ENCODE measurements at places on chromosomes 16 and 17.

GRCh38 chr16:49587511-49587910 is 213.9 kb downstream of the C16orf78 start:
- no peak for DNase-seq

GRCh38 chr16:46649588-46650253 is 28.5 kb upstream of the SHCBP1 start:
- DNase-seq, result no peak

- no peak for DNase-seq
These were observed 4.8 kb upstream of the INPP5K start for GRCh38 chr17:1521086-1521640.

- DNase-seq, result no peak
These were observed 213.3 kb upstream of the AXIN2 start for GRCh38 chr17:65774787-65775186.

- peak; percentile 63 for DNase-seq
These were observed 218.7 kb downstream of the NTN1 start for GRCh38 chr17:9239793-9240658.

GRCh38 chr16:8986111-8986510 is 22.4 kb upstream of the USP7 start:
- DNase-seq, result no peak

- no peak for DNase-seq
These were observed 127.5 kb downstream of the ZNF778 start for GRCh38 chr16:89344846-89345611.

- DNase-seq, result no peak
These were observed 47.0 kb downstream of the FZD2 start for GRCh38 chr17:44604116-44604761.

GRCh38 chr16:53061701-53062159 is 6.9 kb downstream of the CHD9 start:
- no peak for DNase-seq

GRCh38 chr17:66716236-66717026 is 118.5 kb upstream of the CACNG5 start:
- peak; percentile 13 for DNase-seq

DNA sequence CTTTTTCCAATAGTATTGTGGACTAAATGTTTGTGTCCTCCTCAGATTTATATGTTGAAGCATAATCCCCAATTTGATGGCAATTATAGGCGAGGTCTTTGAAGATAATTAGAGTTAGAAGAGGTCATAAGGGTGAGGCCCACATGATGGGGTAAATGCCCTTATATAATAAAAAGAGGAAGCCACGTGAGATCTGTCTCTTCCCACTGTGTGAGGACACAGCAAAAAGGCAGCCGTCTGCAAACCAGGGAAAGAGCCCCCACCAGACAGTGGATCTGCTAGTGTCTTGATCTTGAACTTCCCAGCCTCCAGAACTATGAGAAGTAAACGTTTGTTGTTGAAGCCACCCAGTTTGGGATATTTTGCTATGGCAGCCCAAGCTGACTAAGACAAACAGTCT is 76.0 kb downstream of the LYRM1 start:
- DNase-seq, result no peak

GRCh38 chr17:38967290-38967738 is at the start of gene FBXO47:
TSS of gene FBXO47 (minus strand) at chr17:38967403. CDS start at chr17:38963025, 4,378 bp downstream.
- peak; percentile 82 for DNase-seq

DNA sequence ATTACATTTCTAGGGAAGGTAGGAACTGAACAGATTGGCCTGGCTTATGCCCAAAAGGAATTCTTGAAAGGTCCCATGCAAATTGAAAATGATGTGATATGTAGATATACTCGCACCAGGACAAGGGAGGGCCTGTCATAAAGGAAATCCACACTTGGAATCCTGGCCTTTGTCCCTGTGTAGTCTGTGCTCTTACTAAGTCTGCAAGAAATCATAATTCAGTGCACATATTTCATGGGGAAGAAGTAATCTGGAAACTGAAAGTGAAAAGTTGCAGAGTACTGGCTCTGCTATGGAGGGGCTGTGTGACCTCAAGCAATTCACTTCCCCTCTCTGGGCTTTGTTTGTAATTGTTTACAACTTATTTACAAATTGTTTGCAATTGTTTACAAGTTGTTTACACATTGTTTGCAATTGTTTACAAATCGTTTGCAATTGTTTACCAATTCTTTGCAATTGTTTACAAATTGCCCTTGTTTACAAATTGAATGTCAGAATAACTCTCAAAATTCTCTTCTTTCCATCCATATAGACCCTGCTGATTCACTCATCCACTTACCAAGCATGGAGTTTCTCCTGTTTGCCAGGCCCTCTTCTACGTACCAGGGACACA is 12.9 kb downstream of the SCNN1G start:
- DNase-seq, result no peak

DNA sequence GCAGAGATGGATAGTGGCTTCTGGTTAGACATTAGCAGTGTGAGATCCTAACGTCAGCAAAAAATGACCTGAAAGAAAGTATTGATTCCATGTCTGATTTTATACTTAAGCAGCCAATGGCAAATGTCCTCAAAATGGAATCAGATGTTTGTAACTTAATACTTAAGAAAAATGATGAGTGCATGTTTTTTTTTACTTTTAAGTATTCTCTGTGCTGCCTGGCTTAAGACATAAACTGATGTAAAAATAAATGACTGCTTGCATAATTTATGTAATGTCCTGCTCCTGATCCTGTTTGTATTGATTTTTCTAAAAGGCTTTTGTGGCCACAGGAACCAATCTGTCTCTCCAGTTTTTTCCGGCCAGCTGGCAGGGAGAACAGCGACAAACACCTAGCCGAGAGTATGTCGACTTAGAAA is 7.4 kb downstream of the CBFB start:
- DNase-seq, result no peak

GRCh38 chr17:30552994-30553566 is 75.9 kb downstream of the GOSR1 start:
- no peak for DNase-seq

GRCh38 chr17:34011599-34011998 is 243.5 kb upstream of the CCL2 start:
- DNase-seq, result no peak

DNA sequence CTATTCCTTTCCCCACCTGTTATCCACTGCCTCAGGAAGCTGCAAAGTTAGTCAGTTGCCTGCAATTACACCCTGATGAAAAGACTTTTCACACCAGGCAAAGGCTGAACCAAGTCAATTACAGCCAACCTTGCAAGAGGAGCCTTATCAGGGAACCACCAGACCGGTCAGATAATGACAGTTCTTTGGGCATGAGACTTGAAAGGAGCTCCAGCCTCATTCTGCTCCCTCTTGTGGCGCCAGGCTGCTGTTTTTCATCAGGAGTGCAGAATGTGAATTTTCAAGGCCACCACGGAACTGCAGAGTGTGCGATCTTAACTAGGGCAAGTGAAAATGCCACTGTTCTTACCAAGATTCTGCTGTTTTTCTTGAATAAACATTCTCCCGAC is 22.5 kb downstream of the DNAI2 start:
- DNase-seq, result peak; percentile 36

GRCh38 chr16:66569131-66569530 is 2.9 kb downstream of the CMTM1 start:
- DNase-seq, result peak; percentile 84

- DNase-seq, result no peak
These were observed 27.0 kb upstream of the SLC35B1 start for GRCh38 chr17:49734515-49735490.

- no peak for DNase-seq
These were observed 29.3 kb downstream of the DHX38 start for GRCh38 chr16:72122916-72123315.

- DNase-seq, result no peak
These were observed 808 bp upstream of the RGS11 start for GRCh38 chr16:276426-277077.

DNA sequence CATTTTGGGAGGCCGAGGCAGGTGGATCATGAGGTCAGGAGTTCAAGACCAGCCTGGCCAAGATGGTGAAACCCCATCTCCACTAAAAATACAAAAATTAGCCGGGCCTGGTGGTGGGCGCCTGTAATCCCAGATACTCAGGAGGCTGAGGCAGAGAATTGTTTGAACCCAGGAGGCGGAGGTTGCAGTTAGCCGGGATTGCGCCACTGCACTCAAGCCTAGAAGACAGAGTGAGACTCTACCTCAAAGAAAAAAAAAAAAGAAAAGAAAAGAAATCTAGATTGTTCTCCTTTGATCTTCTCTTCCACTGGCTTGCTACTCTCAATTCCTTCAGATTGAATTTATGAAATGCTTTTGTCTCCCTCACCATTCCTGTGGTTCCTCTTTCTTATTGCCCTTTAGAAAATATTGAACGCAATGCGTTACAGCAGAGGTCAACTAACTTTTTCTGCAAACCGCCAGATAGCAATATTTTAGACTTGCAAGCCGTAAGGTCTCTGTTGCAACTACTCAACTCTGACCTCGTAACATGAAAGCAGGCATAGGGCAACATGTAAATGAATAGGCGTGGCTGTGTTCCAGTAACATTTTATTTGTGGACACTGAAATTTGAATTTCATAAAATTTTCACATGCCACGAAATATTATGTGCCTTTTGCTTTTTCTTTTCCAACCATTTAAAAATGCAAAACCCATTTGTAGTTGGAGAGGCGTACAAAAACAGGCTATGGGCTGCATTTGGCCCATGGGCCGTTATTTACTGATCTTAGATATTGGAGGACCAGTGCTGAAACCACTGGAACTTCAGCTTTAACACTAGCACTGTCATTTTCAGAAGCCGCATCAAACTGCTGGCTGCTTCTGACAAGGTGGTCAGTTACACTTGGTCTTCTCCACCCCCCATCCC is 24.8 kb downstream of the PITPNC1 start:
- DNase-seq, result no peak

GRCh38 chr16:27363797-27364196 is 38.2 kb upstream of the IL21R start:
- DNase-seq, result no peak

DNA sequence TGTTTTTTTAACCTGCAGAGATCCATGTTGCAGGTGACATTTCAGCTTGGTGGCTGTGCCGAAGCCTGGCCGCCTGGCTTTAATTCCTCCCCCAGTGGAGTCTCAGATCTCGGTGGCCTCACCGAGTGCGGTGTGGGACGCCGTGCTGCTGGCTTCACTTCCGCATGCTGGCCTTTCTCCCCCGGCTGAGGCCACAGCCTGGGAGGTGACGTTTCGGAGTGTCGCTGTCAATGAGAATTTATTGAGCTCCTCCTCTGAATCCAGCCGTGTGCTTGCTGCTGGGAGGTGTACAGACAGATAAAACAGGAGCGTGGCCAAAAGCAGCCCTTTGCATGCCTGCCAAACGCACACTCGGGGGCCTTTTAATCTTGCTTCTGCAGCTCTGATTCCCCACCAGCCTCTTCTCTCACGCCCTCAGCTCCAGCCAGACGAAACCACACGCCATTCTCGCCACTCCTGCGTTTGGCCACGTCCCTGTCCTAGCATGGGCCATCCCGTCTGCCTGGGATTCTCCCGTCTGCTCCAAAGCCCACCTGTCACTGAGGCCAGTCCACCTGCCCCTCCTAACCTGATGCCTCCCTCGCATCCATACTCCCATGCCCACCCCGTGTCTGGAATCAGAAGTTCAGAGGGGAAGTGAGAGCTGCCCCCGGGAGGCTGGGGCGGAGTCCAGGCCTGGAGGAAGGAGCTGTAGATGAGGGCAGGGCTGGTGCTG is 3.6 kb downstream of the GSE1 start:
- DNase-seq, result no peak

DNA sequence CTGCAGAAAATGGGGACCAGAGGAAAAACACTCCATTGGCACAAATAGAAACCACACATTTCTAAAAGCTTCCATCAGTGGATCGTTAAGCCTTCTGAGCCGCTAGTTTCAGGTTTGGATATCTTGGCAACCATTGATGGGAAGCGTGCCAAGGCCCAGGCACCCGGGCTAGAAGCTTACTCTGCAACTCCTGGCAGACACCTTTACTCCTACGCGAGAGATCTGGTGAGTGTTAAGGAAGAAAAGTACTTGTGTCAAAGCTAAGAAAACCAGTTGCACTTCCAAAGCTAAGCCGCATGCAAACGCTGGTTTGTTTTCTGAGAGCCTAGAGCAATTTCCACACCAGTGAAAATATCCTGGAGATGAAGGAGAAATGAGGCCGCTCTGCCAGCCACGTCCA is 472.4 kb downstream of the PMP22 start:
- no peak for DNase-seq

DNA sequence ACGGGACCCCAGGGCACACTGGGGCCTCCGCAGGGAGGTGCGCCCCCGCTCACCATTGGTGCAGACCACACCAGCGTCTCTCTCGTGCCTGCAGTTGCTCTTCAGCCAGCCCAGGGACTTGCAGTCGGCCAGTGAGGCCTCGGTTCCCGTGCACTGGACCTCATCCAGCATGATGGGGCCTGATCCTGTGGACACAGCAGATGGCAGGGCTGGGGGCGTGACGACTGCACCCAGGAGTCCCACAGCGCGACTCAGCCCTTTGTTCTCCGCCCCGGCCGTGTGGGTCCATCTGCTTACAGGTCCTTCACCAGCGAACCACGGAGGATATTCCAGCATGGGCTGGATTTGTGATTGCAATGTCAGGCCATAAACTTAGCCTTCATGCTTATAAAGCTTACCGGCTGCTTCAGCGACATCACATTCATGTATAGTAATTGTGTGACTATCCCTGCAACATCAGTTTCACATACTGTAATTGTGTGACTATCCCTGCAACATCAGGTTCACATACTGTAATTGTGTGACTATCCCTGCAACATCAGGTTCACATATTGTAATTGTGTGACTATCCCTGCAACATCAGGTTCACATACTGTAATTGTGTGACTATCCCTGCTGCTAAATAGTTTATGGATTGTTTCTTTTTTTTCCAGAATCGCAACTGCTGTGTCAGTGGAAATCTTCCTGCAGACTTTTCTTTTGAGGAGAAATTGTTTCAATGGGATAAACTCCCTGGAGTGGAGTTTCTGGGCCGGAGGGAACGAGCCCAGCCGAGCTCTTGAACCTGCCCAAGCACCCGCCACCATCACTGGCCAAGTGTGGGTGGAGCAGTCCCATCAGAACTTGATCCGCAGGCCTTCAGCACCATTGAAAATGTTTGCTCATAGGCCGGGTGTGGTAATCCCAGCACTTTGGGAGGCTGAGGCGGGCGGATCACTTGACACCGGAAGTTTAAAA is 4.8 kb downstream of the LGALS3BP start:
- peak; percentile 78 for DNase-seq

DNA sequence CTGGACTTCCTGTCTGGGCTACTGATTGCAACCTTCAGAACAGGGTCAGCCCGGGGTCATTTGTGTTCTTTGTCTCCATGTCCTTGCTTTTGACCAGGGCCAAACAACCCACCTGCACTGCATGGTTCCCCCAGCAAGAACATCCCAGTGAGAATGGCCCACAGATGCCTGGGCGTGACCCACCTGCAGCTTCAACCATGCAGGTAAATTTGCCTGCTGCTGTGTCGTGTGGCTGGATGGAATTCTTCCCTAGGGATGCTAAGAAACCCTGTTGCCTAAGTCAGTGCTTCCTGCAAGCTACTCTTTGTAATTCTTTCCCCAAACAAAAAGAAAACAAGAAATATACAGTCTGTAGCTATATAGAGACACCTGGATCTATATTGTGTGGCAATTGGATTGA is 12.5 kb downstream of the CDH13 start:
- DNase-seq, result no peak

DNA sequence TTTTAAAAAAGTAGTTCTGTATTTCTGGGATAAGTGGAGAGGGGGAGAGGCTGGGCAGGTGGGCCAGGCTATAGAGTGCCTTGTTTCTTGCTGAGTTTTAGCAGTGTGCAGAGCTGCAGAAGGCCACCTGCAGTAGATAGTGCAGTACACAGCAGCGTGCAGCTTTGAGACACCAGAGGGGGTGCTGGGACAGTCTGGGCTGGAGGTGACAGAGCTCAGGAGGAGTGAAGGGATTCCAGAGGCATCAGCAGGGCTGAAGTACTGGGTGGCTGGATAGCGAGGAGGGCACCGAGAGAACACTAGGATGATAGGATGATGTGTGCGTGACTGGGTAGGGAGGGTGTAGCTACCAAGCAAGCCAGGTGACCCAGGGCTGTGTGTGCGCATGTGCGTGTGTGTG is 26.6 kb downstream of the LCMT1 start:
- no peak for DNase-seq
